ENCODE measurements at places on chromosomes 7 and 10.

- no peak for DNase-seq
These were observed 17.6 kb downstream of the ITGB8 start for GRCh38 chr7:20348125-20348807.

- peak; percentile 90 for DNase-seq
These were observed at the start of gene ECHDC3 for GRCh38 chr10:11742009-11742778. Gene ECHDC3, plus strand, starts transcription at chr10:11742382. Its CDS starts 195 bp downstream, at chr10:11742577.

DNA sequence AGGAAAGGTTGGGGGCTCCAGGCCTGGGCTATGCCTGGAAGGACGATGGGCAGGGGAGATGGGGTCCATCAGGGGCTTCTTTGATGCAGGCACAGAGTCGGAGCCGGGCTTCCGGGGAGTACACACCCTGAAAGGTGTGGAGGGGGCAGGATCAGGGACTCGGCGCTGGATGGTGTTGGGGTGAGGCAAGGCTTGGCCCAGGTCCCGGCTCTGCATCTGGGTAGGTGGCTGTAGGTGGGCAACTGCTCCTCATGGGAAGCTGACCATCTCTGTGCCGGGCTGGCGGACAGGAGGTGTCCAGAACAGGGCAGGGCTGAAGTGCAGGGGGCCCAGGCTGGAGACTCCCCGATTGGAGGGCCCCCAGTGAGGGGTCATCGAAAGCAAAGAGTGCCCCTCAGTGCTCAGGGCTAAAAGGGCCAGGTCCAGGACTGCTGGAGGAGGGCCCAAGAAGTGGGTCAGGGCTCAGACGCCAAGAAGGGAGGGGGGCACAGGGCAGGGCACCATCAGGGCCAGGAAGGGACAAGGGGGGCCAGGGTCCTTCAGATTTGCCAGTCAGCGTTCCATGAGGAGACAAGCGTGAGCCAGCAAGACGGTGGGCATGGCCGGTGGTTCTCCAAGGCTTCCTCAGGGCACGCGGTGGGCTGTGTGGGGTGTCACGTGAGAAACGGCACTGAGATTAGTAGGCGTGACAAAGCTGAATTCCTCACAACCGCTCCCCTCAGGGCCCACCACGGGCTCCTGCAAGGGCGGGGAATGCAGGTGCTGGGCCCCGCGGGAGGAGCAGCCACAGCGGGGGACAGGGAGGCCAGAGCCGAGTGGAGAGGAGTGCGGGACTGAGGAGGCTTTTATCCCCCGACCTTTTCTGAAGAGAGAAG is 97.0 kb downstream of the BMS1 start:
- DNase-seq = no peak

GRCh38 chr10:76126607-76127527 is 695.4 kb downstream of the LRMDA start:
- DNase-seq = no peak

GRCh38 chr10:46236941-46237681 is 49.7 kb upstream of the ANTXRL start:
- no peak for DNase-seq

DNA sequence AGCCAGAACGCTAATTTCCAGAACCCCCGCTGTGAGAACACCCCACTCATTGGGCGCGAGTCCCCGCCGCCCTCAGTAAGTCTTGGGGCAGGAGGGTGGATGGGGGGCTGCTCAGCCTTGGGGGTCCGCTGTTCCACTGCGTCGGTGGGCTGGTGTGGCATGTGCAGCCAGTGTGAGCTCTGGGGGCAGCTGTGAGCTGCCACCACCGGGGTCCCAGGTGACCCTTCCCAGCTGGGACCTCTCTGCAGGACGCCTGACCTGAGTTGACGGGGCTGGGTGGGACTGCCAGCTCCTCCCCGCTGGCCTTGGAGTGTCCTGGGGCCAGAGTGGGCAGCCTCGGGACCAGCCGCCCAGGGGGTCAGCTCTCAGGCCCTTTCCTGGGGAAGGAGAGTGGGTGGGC is 27.2 kb downstream of the TTYH3 start:
- no peak for DNase-seq

GRCh38 chr7:1176891-1177373 is 16.9 kb upstream of the ZFAND2A start:
- DNase-seq = peak; percentile 88

- DNase-seq = no peak
These were observed 76.0 kb downstream of the PHYHIPL start for GRCh38 chr10:59252491-59252890.

- no peak for DNase-seq
These were observed 12.7 kb upstream of the CACUL1 start for GRCh38 chr10:118767297-118768040.

- DNase-seq = no peak
These were observed 227.7 kb downstream of the TMEM178B start for GRCh38 chr7:141301544-141301943.

GRCh38 chr10:37710831-37711616 is 146.4 kb downstream of the ZNF248 start:
- no peak for DNase-seq

DNA sequence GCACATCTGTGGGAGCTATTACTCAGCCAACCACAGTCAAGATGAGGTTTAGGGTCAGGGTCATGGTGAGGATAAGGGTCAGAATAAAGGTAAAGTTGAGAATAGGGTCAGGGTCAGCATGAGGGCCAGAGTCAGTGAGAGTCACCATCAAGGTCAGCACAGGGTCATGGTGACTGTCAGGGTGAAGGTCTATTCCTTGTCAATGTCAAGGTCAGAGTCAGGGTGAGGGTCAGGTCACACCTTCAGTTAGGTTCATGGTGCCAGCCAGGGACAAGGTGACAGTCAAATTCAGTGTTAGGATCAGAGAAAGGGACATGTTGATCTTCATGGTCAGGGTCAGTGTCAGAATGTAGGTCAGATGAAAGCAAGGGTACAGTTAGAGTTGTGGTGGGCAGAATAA is 14.1 kb downstream of the MRPS24 start:
- DNase-seq = no peak

DNA sequence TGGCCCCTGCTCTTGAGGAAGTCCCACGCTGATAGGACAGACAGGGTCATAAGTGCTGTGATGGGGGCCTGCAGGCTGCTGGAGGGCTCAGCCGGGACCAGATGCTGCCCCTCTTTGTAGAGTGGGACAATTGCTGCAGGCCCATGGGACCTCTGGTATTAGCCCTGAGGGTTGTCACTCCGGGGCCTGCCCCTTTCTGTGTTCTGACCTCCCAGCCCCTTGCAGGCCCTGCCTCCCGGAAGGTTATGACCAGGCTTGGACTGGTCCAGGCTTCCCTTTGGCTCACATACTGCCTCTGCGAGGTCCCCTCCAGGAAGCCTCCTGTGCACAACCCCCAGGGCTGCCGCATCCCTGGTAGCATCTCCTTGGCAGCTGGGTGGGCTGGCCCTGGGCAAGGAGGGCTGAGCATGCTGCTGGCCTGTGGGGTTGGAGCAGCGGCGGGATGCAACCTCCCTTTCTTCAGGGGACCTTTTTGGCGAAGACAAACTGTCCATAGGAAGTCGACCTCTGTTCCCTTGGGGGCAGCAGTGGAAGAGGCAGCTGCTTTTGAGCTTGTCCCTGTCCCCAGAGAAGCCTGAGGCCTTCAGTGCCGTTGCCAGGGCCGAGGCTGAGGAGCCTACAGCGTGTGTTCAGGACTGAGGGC is 8.8 kb downstream of the LIMK1 start:
- DNase-seq = peak; percentile 71

- DNase-seq = no peak
These were observed 45.5 kb downstream of the JAKMIP3 start for GRCh38 chr10:132111121-132111731.

DNA sequence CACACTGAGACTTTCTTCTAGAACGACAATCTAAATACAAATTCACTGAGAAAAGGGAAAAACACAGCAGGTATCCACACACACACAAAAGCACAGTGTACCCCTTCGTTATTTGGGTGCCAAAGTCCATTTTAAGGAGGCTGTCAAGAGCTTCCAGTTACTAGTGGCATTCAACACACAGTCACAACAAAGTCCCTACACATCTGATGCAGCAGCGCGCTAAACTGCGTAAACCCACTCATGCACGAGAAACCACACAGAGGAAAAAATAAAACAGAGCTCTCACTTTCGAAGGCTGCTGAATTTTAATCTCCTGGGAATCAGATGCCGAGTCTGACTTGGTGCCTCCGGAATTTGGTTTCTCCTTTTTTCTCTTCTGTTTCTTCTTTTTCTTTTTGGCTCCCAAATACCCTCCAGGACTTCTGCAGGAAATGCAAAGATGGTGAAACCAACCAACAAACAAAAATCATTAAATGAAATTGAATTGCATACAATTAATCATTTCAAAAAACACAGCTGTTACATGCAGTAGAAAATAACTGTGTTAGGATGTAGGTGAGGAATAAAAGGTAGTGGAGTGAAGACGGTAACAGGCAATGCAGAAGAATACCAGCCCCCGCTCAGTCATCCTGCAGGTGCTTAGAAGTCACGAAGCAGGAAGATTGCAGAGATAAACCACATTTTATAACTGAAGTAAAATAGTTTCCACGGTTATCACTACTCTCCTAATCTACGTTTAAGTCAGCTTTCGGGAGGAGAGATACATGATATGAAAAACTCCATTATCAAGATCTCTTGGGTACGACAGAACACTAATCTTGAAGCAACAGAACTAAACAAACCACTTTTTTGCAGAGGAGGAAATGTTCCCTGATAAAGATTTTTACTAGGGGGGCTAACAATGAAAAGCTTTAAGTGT is 27.1 kb downstream of the NMT2 start:
- no peak for DNase-seq

DNA sequence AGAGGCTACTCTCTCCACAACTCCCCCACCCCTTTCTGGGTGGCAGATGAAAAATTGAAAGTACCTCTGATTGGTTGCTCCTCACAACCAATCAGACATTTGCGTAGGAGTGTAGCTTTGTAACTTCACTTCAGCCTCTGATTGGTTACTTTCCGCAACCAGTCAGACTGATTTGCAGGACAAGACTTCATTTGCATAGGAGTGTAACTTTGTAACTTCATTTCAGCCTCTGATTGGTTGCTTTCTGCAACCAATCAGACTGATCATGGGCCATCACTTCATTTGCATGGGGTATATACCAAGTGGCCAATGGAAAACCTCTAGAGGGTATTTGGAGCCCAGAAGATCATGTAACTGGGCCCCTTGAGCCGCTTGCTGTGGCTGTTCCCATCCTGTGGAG is 25.6 kb downstream of the CDNF start:
- no peak for DNase-seq

- no peak for DNase-seq
These were observed 467.7 kb downstream of the PLXNA4 start for GRCh38 chr7:132108563-132108962.

GRCh38 chr7:32406386-32406785 is 83.8 kb downstream of the LSM5 start:
- no peak for DNase-seq

DNA sequence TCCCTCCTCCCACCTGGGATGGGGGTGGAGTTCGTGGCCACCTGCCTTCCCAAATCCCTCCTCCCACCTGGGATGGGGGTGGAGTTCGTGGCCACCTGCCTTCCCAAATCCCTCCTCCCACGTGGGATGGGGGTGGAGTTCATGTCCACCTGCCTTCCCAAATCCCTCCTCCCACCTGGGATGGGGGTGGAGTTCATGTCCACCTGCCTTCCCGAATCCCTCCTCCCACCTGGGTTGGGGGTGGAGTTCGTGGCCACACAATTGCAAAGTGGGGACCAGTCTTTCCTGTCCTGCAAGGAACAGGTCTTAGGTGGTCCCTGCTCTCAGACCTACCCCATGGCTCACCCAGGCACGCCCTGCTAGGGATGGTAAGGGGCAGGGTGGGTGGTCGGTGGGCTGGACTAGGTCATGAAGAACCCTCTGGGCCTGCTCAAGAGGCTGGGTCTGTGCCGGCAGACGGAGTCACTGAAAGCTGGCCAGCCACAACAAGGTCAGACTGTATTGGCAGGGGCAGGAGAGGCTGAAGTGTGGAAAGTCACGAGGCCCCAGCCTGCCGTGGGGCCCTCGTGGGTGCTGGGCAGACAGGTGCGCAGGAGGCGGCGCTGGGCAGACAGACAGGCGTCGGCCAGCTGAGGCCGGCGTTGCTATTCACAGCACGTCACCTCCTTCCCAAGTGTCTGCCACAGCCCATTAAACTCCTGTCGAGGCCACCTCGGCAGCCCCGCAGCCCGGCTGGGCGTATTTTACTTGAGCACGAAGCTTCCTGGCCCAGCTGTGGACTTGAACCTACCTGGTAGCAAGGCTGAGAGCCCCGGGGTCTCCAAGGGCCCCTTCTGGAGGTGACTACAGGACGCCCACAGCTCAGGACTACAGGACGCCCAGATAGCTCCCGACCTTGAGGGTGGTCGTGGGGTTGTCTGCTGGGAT is 4.1 kb downstream of the KNDC1 start:
- peak; percentile 37 for DNase-seq

GRCh38 chr7:127252778-127253280 is at the start of gene GRM8:
Gene GRM8, minus strand, starts transcription at chr7:127252941.
- peak; percentile 71 for DNase-seq

- DNase-seq = peak; percentile 48
These were observed 11.0 kb upstream of the ZNF22 start for GRCh38 chr10:44989597-44990301.

DNA sequence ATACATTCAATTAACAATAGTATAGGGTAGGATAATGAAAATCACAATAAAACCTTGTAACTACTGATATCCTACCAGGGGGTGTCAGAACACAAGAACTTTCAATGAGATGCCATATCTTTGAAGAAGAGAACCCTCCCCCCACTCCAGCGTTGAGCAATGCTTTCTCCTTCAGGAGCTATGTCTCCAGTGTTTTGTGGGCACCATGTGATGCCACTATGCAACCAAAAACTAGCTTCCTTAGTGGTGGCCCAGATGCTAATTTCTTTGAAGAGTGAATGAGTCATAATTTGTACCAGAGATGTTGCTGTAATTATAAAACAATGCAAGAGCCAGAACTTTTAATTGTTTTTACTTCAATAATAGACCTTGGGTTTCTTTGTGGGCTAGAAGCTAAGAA is 76.0 kb upstream of the ADO start:
- DNase-seq = no peak

GRCh38 chr10:31358688-31359330 is 39.8 kb downstream of the ZEB1 start:
- no peak for DNase-seq

DNA sequence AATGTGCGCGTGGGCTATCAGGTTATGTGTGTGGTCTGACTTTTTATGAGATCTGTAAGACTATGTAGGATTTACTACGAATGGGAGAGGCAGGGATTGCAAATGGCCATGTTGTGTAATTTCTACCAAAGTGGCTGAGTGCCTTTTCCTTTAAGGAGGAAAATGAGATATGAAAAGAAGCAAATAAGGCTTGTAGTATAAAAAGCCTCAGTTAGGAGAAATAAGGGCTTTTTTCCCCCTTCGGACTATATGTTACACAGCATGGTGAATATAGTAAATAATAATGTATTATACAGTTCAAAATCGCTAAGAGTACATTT is 447 bp upstream of the GPAM start:
- DNase-seq = no peak

DNA sequence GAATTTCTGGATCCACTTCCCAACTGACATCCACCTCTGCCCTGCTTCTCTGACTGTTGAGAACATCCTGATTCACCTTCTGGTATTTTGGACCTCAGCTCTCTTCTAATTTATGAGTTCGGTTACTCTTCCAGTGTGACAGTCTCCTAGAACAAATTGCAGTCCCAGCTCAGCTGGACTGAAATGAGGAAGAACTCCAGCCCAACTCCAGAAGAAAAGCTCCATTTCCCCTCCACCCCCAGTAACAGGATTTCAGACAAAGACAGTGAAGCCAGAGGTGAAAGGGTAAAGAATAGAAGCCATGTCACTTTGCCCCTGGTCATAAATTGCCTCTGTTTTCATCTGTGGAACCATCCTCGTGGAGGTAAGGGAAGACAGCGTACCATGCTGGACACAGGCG is 26.2 kb upstream of the INHBA start:
- no peak for DNase-seq

All from Right ventricle myocardium inferior (tissue), 1 donor.